ENCODE measurements at places on chromosomes 12 and 14.
A peak's percentile ranks its signal among the peaks of the same experiment; 100 is the strongest.

- no peak for DNase-seq
Observed at GRCh38 chr14:23517650-23518326, 33.8 kb downstream of the ZFHX2 start.

DNA sequence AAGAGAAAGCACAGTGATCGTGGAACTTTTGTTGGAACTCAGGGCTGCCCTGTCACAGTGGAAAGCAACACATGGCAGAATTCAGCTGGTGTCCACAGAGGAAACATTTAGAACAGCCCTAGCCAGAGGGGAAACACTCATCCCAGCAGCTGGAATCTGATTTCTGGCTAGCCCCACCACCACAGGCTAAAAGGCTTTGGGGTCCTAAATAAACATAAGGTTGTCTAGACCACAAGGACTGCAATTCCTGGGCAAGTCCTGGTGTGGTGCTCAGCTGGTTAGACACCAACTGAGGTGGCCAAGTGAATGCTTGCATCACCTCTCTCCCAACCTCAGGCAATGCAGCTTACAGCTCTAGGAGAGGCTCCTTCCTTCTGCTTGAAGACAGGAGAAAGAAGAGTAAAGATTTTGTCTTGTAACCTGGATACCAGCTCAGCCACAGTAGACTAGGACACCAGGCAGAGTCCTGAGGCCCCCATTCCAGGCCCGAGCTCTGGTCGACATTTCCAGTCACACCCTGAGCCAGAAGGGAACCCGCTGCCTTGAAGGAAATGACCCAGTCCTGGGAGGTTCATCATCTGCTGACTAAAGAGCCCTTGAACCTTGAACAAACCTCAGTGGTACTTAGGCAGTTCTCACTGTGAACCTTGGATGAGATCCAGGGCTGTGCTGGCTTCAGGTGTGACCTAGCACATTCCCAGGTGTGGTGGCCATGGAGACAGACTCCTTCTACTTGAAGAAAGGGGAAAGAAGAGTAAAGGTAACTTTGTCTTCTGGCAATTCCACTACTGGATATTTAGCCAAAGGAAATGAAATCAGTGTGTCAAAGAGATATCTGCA lies 85.4 kb upstream of the PLXNC1 start:
- no peak for DNase-seq

DNA sequence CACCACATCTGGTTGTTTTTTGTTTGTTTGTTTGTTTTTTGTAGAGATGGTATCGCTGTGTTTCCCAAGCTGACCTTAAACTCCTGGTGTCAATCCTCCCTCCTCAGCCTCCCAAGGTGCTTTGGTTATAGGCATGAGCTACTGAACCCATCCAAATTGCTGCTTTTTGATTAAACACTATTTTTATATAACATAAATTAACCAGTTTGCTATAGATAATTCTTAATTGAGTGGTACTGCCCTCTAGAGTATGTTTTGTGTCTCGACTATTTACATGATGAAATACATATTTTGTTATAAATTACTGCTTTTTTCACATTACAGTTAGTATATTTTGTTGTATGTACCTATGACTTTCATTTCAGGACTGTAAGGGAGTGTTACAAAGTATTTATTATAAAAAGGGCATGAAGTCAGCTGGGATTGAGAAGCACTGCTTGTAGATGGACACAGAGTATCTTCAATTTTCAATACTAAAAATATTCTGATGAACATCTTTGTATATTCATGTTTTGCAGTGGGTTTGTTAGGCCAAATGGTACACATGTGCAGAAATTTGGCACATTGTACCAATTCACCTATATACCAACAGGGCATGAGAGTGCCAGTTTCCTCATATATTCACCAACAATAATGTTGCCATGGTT lies 14.9 kb upstream of the SCAF11 start:
- DNase-seq = no peak

DNA sequence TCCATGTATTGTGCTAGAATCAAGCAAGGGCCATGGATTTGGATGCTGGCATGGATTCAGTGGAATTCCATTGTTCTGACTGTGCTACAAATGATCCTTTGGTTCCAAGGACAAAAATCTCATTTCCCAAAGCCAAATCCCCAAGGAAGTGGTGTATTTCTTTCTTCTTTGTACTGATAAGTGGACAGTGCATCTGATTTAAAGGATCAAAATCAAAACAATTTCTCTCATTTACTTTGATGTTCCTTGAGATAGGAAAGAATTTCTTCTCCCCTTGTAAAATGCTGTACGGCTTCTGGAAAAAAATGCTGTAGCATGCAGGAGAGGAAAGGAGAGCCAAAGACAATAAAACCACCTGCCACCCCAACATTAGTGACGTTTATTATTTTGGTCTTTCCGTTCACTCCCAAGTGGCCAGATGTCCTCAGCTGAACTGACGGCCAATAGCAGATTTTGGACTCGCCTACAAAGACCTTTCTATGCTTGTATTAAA lies 185.7 kb downstream of the PRKD1 start:
- no peak for DNase-seq

DNA sequence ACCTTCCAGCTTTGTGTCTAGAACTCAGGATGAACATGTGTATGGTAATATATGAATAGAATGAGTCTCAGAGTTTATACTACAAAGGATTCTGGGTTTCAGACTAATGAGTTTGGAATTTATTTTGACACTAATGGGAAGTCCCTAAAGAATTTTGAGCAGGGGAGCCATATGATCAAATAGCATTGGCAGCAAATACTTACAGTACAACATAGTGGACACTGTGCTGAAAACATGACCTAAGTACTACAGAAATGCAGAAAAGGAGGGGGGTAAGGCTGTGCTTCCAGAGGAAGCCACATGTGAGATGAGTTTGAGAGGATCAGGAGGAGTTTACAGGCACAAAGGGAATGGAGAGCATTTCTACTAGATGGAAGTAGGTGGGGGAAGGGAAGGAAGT lies 225.8 kb downstream of the C12orf42 start:
- DNase-seq = no peak

GRCh38 chr12:107131832-107132616 lies 38.7 kb upstream of the CRY1 start:
- peak; percentile 12 for DNase-seq

- no peak for DNase-seq
Observed at GRCh38 chr14:69665631-69666030, 54.2 kb downstream of the SUSD6 start.

DNA sequence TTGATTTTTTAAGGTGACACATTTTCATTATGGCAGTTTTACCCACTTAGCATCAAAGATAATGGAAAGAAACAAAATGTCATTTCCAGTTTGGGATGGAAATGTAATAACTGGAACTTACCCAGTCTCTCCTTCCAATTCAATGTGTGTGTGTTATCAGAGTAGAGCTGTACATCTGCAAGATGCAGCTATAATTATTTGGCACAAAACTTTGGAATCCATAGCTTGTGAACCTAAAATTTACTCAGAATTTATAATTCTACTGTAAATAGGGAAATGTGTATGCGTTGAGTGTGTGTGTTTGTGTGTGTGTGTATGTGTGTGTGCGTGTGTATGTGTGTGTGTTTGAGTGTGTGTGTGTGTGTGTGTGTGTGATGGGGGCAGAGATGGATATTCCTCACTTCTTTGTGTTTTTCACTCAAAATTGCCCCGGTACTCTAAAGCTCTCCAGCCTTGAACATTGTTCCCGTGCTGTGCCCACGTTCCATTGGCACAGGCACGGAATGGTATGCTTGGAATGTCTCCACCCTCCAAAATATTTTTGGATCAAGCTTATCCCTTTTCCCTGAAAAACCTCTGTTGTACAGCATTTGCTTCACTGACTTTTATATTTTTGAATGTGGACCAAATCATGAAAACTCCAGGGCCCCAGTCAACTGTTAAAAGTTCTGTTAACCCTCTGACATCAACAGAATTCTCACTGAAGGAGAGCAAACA lies 150.2 kb upstream of the BMP4 start:
- DNase-seq = no peak

DNA sequence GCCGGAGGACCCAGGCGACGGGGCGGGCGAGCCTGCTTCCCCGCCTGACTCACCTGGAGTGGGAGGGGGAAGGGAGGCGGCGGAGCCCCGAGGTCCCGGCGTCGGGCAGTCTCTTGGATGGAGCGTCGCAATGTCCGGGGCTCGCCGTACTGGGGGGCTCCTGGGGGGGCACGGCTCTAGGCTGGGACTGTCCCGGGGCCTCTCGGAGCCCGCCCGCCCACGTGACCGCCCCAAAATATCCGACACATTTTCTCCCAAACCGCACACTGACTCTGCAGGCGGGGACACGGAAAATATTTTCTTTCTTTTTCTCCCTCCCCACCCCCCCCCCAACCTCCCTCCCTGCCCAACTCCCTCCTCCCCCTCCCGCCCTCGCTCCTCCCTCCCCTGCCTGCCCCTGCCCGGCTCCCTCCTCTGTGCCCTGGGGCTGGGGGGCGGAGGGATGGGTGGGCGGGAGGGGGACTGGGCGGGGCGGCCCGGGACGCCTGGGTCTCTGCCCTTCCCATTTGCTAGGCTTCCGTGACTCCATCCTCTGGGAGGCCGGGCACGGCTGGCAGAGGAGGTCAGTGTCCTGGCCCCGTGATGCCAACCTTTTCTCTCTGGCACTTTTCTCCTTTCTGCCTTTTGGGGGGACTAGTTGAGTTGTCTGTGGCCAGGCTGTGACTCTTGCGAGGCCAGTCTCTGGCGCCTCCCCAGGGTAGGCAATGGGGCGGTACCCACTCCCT lies at the start of gene RARG:
TSS of gene RARG (minus strand) at position 289 of the 725 bp plus-strand sequence. CDS start 4,664 bp downstream, outside the sequence.
- peak; percentile 64 for DNase-seq

- DNase-seq = no peak
Observed at GRCh38 chr12:46531059-46531785, 158.6 kb upstream of the SLC38A2 start.

DNA sequence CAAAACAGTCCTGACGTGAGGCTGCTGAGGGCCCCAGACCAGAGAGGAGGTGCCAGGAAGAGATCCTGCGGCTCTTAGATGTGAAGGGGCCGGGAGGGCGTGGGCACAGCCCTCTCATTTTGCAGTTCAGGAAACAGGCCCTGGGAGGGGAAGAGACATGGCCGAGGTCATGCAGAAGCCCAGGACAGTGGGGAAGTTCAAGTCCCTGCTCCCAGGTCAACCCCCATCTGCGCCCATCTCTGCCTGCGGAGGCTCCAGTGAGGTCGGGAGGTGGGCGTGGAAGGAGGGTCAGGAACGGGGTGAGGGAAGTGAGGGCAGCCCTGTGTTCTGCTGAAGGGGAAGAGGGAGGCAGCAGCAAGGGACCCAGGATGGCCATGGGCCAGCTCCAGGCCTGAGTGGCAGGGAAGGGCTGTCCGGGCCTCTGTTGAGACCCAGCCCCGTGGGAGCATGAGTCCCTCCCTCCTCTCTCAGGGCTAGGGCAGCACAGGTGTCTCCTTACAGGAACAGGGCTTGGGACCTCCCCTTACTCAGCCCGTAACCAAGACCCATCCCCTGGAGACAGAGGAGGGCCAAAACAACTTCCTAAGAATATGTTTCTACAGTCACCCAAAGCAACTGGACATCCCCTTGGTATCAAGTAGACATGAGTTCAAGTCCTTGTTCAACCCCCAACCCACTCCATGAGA lies 90.8 kb downstream of the LGMN start:
- no peak for DNase-seq

DNA sequence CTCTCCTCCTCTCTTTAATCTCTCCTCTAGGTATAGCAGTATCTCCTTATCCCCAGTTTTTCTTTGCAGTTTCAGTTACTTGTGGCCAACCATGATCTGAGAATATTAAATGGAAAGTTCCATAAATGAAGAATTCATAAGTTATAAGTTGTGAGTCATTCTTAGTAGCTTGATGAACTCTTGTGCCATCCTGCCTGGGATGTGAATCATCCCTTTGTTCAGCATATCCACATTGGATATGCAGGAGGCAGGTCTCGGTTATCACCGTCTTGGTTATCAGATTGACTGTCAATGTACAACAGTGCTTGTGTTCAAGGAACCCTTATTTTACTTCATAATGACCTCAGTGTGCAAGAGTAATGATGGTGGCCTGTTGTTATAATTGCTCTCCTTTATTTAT lies 134.0 kb downstream of the TMEM117 start:
- no peak for DNase-seq

GRCh38 chr12:105736498-105736897 lies 402.3 kb downstream of the NUAK1 start:
- DNase-seq = no peak

GRCh38 chr12:115337693-115338543 lies 653.9 kb upstream of the TBX3 start:
- DNase-seq = no peak

DNA sequence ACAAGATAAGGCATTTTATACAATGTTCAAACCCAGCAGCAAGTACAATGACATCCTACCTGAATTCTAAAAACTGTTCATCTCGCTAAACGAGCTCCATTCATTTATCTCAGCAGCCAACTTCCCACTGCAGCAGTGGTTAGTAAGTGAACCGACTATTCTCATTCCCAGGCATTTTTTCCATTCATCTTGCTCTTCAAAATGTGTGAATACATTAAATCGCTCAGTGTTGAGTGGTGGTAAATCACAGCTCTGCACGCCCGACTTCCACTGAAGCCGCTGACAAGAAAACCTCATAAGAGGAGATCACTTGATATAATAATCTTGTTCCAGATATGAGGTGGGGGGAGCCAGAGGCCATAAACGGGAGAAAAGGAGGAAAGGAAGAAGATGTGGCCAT lies 746.2 kb upstream of the USP15 start:
- DNase-seq = no peak

DNA sequence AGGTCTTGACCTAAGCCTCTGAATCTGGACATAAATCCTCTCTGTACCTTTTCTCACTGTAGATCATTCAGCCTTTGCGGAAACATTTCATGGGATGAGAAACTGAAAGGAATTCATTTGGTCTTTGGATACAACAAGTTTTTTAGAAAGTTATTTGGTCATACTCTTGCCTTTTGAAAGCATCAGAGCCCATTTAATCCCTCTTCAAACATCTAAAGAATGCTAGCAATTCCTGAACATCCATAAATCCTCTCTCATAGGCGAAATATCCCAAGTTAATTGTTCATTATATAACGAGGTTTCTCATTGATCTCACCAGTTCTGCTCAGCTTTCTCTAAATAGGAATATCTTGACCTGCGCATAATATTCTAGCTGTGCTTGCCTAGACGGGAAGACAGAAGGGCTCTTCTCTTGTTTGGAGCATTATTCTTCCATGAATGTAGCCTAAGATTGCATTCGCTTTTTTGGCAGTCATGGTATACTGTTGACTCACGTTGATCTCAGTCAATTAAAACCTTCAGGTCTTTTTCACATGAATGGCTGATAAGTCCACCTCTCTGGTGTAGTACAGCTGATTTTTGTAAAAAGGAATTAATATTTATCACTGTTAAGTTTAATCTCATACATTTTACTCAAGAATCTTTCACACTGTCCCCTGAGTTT lies 24.1 kb downstream of the NTN4 start:
- no peak for DNase-seq

GRCh38 chr12:9868951-9869306 lies 225 bp downstream of the CLEC2B start:
- no peak for DNase-seq

GRCh38 chr14:26845151-26845818 lies 247.5 kb upstream of the NOVA1 start:
- DNase-seq = no peak

GRCh38 chr14:104305511-104306449 lies 167.4 kb downstream of the KIF26A start:
- no peak for DNase-seq

- no peak for DNase-seq
Observed at GRCh38 chr14:104722938-104723650, 935 bp upstream of the ADSS1 start.
